ENCODE measurements at places on chromosomes 5 and 9. TPM values are rescaled to one million over a fixed set of nuclear protein-coding genes. Genes with fewer than 3 reads are reported as not detected.

DNA sequence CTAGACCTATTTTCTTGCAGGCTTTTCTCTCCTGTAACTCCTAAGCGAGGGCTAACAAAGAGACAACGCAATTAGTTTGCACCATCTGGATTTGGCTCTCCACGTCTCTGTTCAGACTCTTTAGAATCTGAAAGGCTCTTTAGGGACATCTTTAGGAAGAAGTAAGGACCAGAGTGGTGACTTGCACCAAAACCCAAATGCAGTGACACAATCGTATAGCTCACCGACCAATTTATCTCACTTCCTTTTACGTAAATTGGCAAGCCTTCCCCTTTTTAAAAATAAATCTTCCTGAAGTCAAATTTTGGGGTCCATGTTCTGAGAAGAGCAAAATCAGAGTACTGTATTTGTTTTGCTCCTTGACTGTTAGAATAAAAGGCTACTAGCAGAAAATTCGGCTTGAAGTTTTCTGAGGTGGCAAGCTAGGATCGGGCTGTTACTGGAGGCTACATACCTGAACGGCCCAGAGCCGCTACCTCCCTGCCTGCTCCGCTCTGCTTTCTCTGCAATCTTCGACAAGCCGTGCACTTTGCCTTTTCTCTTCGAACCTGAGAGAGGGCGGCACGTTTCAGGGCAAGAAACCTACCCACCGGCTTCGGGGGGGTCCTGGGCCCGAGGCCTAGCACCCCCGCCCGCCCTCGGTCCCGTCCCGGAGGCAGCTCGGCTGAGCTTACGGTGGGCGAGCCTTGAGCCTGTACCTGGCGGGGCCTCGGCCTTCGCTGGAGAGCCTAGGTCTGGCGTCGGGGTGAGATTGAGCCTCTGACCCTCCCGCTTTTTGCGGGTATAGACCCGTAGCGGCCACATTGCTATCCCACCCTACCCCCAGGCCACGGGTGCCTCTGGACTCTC lies 537 bp downstream of the MEIKIN start:
- DNase-seq: no peak
- H3K4me1 ChIP-seq: no peaks in the 10 kb centered on the region
- H3K36me3 ChIP-seq: no peaks in the 10 kb centered on the region
- H3K4me3 ChIP-seq: no peak overlapping the region

SLC6A18 gene
- not detected for total RNA-seq

- no peak overlapping the region for H3K27ac ChIP-seq
- H3K36me3 ChIP-seq: no peaks in the 10 kb centered on the region
- DNase-seq: peak; percentile 22
- H3K4me3 ChIP-seq: no peak overlapping the region
Observed at GRCh38 chr5:135076801-135077200, 42.8 kb upstream of the PITX1 start.

ENHO gene
- not detected for total RNA-seq

DNA sequence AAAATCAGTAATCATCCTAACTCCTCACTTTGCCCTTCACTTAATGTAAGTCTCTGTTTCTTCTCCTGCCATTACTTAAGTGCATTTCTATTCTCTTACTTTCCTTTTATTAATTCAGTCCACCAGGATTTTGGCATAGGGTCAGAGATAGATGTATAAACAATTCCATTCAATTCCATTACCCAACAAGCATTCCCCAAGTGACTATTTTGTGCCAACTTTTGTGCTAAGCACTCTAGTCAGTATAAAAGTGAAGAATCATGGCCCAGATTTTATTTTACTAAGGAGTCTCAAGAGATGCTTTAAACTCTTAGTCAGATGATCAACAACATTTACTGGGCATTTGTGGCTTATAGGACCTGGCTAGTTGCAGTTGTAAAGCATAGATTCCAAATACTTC lies 159.3 kb downstream of the DMAC1 start:
- no peak overlapping the region for H3K27ac ChIP-seq
- DNase-seq: no peak
- no peaks in the 10 kb centered on the region for H3K36me3 ChIP-seq
- H3K4me1 ChIP-seq: no peaks in the 10 kb centered on the region

ESM1 gene
- total RNA-seq: 0.33 TPM

Data from spleen (tissue), 13 donors.